Epithelial cell of proximal tubule (primary cell): ENCODE measurements at places on chromosomes 11 and 22. TPM values are rescaled to one million over a fixed set of nuclear protein-coding genes. Genes with fewer than 3 reads are reported as not detected.

- DNase-seq = no peak
Measured at GRCh38 chr22:49976439-49977175, 16.0 kb downstream of the PIM3 start.

DNA sequence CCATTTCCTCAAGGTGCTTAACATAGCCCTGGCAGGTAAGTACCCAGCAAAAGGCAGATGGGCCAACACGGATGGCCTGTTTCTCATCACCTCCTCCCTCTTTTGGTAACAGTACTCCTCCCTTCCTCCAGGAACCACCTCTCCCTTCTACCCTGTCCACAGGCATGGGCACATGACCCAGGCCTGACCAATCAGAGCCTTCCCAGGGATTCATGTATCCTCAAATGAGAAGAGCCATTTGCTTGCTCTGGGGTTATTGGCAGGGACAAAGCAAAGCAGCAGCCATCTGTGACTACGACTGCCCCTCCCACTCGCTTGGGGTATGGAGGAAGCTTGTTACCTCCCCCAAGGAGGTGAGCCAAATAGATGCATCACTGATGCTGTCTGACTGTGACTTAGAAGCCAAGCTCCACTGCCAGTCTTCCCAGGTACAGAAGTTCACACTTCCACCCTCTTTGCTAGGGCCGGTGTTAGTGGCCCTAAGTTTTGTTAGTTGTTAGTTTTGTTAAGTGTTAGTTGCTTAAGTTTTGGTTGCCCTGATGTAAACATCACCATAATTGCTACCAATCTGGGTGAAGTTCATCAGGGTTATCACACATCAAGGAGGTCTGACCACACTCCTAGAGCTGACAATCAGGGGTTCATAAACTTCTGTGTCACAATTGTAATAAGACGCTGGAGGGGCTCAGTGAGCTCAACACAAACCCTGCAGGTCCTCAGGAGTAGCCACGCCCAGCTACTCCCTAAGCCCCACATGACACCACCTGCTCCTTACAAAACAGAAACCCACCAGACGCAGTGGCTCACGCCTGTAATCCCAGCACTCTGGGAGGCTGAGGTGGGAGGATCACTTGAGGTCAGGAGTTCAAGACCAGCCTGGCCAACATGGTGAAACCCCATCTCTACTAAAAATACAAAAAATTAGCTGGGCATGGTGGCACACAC is 57.3 kb downstream of the ARFGAP3 start:
- no peak for DNase-seq

DNA sequence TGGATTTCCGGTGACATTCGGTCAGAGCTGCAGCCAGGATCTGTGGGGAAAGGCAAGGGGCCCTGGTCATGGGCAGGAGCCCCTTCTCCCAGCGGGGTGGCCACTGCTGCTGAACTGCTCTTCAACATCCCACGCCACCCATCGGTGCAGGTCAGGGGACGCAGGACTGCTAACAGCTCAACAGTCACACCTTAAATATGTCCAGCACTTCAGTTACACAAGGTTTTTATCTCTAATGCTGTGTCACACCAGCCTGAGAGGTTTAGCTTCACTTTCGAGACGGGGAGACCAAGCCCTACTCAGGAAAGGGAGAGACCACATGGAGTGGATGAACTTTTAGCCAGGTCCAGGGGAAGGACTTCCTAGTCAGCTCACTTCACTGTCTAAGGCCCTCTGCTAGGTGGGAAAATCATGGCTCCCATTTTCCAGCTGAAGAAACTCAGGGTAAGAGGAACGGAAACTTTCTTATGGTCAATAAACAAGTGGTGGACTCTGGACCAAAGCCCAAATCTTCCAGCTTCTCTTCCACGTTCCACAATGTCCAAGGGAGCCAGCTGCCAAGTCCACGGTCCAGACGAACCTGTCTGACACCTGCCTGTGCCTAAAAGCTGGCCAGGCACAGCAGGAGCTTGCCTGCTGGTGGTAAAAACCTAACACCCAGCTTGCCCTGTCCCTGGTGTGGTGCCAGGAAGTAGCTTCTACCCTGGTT is 21.0 kb upstream of the CHADL start:
- DNase-seq = no peak

- no peak for DNase-seq
Measured at GRCh38 chr22:35334004-35334403, 34.3 kb downstream of the TOM1 start.

GRCh38 chr11:20670932-20671403 is 1.6 kb downstream of the NELL1 start:
- no peak for DNase-seq

DNA sequence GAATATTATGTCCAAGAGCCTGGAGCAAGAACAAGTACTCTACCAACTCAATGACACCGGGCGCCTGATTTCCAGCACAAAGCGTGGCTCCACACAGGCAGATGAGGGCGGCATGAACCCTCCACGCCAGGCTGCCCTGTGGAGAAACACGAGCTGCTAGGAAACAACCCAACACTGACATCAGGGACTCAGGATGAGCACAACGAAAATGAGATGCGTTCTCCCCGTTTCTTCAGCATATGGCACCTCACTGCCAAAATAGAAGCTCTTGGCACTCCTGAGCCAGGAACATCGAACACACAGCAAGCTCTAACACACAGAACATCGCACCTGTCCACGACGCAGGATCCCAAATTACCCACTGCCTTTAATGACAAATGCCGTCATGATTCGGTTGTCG is 68.3 kb downstream of the NCAPD3 start:
- no peak for DNase-seq

- DNase-seq = no peak
Measured at GRCh38 chr11:35040221-35040942, 98.6 kb upstream of the CD44 start.

DNA sequence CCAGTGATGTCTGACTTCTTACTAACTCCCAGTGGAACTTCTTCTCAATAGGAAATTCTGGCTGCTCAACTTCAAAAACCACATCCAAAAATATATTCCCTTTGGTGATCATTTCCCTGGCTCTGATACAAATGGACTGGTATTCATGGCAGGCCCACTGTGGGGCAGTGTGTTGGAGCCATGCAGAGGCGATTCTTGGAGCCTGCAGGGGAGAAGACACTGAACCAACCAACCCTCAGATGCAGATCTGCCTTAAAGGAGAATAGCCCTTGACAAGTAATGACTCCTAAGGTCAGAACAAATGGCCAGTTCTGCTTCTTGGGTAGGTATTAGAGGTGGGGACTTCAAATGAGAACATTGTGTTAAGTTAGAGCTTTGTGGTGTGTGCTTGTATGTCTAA is 12.2 kb downstream of the OR4D9 start:
- DNase-seq = no peak

- DNase-seq = no peak
Measured at GRCh38 chr11:22681281-22681812, 14.9 kb downstream of the GAS2 start.

GRCh38 chr11:78310500-78310909 is 107.1 kb downstream of the GAB2 start:
- DNase-seq = no peak

DNA sequence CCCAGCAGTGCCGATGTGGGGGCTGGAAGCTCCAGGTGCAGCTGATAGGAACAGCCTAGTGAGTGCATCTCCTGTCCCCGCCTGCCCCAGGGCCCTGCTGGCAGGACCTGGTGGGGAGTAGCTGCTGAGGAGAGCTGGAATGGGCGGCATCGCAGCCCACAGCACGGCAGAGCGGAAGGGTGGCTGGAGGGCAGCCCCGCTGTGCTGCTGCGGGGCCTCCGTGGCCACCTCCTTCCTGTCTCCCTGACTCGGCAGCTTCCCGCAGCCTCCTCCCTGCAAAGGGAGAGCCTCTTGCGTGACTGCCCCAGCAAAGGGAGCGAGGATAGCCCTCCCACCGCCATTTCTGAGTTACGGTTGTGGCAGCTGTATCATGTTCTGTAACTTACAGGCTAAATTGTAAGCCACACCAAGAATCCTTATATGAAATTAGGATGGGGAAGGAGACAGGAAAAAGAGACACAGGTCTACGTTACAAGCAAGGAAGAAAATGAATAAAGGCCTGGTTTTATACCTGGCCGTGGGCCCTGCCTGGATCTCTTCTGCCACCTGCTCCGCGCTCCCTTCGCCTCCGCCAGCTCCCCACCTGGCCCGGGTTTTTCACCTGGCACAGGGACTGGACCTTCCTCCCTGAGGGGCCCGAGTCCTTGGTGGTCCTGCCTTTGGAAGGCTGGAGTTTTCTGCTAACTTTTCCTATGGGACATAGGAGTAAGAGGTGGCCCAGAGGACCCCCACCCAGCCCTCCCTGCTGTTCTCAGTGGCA is 10.0 kb downstream of the TPCN2 start:
- DNase-seq = no peak

- no peak for DNase-seq
Measured at GRCh38 chr22:39021552-39022250, 774 bp downstream of the APOBEC3D start.

GRCh38 chr11:10650630-10651029 is 42.9 kb downstream of the IRAG1 start:
- no peak for DNase-seq

- DNase-seq = no peak
Measured at GRCh38 chr11:28939381-28939780, 831.2 kb downstream of the METTL15 start.

DNA sequence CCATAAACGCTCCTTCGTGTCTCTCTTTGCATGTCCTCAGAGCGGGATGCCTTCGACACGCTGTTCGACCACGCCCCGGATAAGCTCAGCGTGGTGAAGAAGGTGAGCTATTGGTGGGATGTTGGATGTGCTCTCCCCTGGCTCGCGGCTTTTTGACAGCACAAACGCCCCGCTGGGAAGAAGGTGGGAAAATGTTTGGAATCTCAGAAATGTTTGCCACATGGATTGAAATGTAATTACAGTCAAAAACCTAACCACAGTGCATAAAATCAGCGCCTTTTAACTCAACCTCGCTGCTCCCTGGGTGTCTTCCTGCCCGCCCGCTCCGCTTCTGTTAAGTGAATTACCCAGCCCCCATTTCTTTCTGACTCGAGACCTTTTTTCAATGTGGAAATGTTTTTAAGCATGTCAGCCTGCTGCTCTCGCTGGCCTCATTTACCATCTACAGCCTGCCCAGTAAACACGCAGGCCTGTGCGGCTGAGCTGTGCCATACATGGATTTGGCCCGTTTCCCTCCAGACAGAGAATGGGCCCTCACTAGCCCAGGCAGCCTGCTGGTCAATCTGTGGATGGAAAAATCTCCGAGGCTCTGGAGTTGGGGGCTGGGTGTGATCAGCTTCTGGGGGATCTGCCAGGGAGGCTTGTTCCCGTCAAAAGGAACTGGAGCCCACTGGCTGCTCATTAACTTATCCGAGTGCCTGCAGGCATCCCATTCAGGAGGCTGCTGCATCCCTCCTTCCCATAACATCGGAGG is 32.7 kb upstream of the PARVG start:
- DNase-seq = no peak

- no peak for DNase-seq
Measured at GRCh38 chr11:8933931-8934330, 1.2 kb upstream of the C11orf16 start.

GRCh38 chr11:455566-456147 is 5.6 kb downstream of the PTDSS2 start:
- no peak for DNase-seq

DNA sequence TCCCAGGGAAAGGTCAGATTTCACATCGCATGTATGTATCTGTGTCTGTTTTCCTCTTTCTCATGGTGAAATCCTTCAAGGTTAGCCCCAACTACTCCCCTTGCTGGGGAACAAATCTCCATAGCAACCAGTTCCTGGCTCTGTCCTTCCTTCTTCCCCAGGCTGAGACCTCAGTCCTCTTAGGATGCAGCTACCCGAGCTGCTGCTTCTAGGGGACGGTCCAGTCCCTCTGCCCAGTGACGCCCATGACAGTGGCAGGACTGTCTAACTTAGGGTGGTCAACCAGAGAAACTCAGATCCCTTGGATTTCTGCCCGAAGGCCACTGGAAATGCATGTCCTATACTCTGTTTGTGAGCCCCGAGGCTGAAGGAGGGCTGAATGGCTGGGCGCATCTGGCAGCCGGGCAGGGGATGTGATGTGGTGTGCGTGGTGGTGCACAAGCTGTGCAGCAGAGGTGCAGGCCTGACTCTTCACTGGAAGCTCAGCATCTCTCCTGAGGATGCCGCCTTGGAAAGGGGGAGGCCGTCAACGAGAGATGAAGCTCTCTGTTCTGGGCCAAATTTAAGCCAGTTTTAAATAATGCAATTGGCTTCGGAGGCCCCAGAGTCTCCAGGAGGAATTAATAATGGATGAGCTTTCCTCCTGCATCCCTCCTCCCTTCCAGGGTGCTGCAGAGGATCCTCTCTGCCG is 118.7 kb upstream of the B3GAT1 start:
- no peak for DNase-seq

DNA sequence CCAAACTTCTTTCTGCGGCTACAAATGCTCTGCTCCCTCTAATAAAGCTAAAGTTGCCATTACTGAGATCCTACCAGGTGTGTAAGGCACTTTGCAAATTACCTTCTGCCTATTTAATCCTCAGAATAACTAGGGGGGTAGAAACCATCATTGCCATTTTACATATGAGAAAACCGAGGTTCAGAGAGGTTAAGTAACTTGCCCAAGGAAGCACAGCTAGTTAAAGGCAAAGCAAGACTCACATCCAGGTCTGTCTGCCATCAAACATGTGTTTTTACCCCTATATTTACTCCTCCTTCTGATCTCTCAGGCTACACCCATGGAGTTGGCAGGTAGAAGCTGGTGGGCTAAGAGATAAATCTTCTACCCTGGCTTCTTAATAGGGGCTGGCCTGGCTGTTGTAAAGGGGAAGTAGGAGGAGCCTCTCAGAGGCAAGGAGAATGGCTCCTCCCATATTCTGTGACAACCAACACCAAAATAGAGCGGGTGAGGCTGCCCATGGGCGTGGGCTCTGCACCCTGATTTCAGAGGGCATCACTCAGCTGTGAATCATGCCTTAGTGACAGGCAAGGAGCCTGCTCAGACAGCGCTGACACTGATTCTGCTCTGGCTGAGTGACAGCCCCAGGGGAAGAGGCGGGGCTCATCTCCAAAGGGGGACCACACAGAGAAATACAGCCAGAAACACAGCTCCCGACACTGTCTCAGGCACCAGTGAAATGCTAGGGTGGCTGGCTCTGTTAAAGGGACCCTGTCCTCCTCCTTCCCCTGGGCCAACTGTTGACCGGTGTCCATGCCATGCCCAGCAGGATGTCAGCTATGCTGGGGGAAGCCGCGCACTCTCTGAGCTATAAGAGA is 106.8 kb downstream of the ABTB2 start:
- DNase-seq = no peak

- DNase-seq = no peak
Measured at GRCh38 chr22:36303115-36303467, 50.2 kb downstream of the APOL1 start.

- no peak for DNase-seq
Measured at GRCh38 chr11:9605742-9606141, 32.3 kb downstream of the WEE1 start.

SSTR3 gene
- not detected in 2 replicates for total RNA-seq

TMEM151A gene
- total RNA-seq = 0.58 TPM in 1 of 2 replicates, not detected in the other

CLMP gene
- total RNA-seq = 19.0 and 27.7 TPM in 2 replicates

DEFB131B gene
- not detected in 2 replicates for total RNA-seq

FREY1 gene
- total RNA-seq = 0.51 TPM in 1 of 2 replicates, not detected in the other

OR51I1 gene
- not detected in 2 replicates for total RNA-seq
